Calu3 (cell line): ENCODE measurements at places on chromosomes 3 and 15. TPM values are rescaled to one million over a fixed set of nuclear protein-coding genes. Genes with fewer than 3 reads are reported as not detected.

GRCh38 chr15:78982736-78983135, 37.9 kb upstream of the CTSH start:
- no peak for DNase-seq

GRCh38 chr15:41585127-41586047, 26.4 kb downstream of the TYRO3 start:
- peak; percentile 24 for DNase-seq

DNA sequence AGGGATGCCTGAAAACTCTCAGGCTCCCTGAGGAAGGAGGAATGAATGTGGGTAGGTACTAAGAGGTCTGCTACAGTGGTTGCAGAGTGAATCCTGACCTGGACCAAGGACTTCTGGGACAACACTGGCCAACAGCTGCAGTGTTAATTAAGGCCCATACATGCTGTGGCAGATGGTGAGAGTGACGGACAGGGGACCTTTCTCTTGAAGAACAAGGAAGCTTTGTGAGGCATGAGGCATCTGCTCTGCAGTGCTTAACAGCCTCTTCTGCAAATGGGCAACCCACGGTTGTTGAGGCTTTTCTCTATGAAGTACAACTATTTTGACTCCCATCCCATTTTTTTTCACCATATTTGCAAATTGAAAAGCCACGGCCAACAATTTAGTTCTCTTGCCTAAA, 26.6 kb upstream of the ACAN start:
- no peak for DNase-seq

GRCh38 chr15:87619161-87619960, 637.2 kb downstream of the NTRK3 start:
- no peak for DNase-seq

GRCh38 chr15:74432968-74433591, 678 bp downstream of the SEMA7A start:
- no peak for DNase-seq

REC114 gene
- total RNA-seq, result not detected in 2 replicates

DNA sequence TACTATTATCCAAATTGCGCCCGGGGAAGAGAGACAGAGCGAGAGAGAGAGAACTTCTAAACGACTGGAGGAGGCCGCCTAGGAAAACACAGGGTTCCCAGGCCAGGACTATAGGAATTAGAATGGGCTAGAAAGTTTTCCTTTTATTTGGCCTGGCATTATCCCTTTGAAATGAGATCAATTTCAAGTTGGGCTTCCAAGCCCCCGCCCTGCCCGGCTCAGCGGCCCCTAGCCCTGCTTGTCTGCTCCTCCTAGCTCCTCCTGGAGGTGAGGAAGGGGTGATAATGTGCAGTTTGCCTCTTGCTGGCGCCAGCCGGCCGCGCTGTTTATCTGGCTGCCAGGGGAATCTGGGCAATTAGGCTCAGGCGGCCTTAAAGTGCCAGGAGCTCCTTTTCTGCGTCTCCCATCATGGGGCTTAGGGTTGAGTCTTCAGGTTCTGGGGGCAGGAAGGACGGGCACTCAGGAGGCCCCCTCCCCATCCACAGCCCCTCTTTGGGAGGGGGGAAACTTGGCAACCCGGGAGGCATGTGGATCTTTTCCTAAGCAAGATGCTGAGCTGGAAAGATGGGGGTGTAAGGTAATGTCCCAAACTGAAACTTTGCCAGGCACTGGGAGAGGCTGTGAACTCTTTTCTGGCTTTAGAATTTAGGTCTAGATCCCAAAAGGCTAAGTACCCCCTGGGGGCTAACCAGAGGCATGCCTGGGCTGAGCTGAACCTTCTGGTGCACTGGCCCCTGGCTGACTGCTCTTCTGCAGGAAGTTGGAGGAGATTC, 5.5 kb downstream of the SMAD6 start:
- peak; percentile 60 for DNase-seq

NDN gene
- not detected in 2 replicates for total RNA-seq

EFCAB12 gene
- 0.42 and 0.54 TPM in 2 replicates for total RNA-seq

GRCh38 chr3:46878781-46879436, 1.4 kb downstream of the PTH1R start:
- DNase-seq, result peak; percentile 60

GRCh38 chr3:45906681-45907407, 20.5 kb downstream of the CCR9 start:
- DNase-seq, result no peak

GRCh38 chr15:99396375-99396774, 145.1 kb downstream of the LRRC28 start:
- DNase-seq, result no peak

DNA sequence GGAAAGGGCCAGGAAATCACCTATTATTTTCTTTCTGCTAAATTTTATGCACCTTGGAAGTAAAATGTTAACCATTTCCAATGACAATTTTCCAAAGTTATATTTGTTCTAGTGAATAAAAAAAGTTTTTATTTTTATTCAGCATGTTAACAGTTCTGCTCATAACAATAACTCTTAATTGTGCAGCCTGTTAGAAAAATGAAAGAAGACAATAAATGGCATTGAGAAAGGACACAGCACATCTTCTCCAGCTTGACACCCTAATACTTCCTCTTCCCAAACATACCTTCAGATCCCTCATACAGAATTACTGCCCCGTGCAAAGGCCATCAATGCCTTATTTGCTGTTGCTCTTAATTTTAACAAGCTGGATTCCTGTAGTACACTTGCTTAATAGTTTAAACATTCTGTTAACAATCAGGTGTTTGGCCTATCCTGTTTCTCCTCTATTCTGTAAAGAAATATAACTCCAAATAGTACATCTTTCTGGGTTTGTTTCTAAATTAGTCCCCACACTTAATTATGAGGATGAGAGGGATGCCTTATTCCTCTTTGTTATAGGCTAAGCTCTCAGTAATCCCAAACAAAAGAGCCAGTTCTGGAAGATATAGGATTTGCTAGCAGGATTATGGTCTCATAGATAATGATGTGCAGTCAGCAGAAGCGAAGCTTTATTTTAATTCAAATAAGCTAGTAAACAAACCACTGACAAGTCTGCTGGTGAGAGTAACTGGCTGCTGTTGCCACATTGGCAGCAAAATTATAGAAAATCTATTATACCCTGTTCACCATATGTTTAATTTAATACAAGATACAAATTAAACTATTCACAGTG, 19.2 kb upstream of the SOX2 start:
- no peak for DNase-seq

PARP14 gene
- total RNA-seq, result 95.5 and 168 TPM in 2 replicates

DNA sequence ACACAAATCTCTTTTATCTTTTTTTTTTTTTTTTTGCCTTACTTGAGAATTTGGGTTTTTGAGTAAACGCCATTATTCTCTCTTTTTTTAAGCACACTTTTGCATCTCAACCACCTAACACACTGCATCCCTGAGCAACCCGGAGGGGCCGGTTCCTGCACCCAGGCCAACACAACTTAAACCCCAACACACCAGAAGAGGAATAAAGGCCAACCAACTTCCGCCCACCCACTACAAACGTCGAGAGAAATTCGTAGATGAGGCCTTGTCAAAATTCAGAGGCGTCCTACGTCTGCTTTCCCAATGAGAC, 389 bp upstream of the CCNB2 start:
- DNase-seq, result no peak

- DNase-seq, result no peak
These were observed 45.2 kb downstream of the CDCP1 start for GRCh38 chr3:45100981-45101407.

ZNF80 gene
- total RNA-seq, result not detected in 2 replicates

ZPLD1 gene
- 0.64 and 1.2 TPM in 2 replicates for total RNA-seq

DNA sequence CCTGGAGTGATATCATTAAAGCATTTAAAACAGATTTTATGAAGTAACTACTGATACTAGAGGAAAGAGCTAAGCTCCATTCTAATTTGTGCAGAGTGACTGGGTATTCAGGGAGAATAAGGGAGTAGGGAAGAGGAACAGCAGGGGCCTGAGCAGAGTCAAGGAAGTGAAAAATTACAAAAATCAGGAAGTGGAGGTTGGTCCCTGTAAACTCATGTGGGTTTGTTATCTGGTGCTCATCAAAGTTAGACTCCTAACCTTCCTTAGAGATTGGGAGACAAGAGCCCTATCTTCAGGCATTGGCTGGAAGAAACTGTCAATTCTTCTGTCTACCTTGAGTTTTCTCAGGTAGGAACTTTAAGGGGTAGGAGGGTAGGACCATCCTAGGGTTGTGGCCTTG, 82.5 kb downstream of the NEK11 start:
- DNase-seq, result no peak

DNA sequence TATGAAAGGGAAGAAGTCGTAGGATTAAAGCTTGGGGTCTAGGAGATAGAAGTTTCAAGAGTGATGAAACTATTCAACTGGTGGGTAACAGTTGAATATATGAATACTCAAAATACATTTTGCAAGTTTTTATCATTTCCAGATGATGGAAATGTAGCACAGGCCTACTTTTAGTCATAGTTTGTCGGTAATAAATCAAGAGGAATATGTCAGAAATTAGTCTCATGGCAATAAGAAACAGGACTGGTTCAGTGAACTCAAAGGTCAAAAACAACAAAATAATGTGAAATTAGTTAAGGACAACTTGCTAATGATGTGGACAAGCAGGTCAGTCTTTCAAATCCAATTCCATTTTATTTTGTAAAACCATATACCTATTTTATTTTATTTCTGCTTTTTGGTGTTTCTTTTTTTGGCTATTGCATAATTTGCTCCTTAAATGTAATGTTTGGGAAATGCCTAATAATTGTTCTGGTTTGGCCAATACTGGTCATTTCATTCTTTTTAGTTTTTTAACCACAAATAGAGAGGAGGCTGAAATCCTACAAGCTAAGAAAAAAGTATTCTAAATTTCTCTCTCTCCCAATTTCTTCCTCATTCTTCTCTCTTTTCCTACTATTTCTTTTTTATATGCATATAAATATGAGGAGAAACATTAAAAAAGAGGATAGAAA, 195.2 kb upstream of the ARHGEF26 start:
- no peak for DNase-seq

HCLS1 gene
- 1.2 and 2.5 TPM in 2 replicates for total RNA-seq

DNA sequence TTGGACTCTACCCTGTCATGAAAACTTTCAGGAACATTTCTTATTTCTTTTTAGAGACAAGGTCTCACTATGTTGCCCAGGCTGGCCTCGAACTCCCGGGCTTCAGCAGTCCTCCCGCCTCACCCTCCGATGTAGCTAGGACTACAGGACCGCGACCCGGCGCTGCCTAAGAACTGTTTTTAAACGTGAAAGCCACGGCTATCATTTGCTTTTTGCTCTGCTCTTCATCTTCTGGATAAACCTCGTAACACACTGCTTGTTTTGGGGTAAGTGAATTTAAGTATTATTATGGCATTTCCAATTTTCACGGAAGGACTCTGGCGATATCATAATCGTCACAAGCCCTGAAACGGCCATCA, 14.3 kb upstream of the CCNL1 start:
- DNase-seq, result peak; percentile 40

LRRIQ4 gene
- 0.27 TPM in 1 of 2 replicates, not detected in the other for total RNA-seq

DNA sequence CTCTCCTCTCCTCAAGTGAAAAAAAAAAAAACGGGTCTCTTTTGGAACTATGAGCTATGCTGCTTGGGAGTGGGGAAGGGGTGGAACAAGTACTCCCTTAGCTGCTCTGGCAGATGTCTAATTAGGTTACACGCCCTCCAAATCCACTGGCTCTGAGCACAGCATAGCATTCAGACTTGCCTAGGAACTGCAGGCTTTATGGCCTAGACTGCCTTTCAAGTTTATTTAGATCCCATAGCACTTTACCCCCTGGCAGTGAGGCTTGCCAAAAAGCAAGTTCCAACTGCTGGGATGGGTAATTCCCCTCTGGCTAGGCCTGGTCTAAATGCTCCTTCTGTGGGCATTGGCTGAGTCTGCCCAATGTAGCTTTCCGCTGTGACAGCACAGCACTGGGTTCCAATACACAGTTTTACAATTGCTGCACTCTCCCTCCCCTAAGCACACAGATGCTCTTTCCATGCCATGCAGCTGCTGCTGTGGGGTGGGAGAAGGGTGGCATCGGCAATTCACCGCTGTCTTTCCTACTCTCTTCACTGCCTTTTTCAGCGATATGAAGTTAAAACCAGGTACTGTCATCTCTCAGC, 152.8 kb downstream of the KCNAB1 start:
- DNase-seq, result no peak

GRCh38 chr15:51093488-51093838, 1.2 kb downstream of the TNFAIP8L3 start:
- DNase-seq, result no peak

DNA sequence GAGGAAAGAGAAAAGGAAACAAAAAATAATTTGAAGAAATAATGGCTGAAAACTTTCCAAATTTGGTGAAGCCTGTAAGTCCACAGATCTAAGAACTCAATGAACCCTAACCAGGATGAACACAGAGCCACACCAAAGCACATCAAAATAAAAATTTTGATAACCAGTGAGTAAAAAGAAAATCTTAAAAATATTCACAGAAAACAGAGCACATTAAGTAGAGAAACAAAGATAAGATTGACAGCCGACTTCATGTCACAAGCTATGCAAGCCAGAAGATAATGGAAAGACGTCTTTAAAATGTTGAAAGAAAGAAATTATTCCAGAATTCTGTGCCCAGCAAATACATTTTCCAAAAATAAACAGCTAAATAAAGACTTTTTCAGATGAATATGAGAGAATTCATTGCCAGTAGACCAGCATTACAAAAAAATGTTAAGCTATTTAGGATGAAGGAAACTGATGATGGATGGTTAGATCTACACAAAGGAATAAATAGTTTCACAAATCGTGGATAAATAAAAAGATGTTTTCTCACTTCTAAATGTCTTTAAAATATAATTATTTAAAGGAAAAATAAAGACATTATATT, 140.2 kb upstream of the SKOR1 start:
- no peak for DNase-seq

DNA sequence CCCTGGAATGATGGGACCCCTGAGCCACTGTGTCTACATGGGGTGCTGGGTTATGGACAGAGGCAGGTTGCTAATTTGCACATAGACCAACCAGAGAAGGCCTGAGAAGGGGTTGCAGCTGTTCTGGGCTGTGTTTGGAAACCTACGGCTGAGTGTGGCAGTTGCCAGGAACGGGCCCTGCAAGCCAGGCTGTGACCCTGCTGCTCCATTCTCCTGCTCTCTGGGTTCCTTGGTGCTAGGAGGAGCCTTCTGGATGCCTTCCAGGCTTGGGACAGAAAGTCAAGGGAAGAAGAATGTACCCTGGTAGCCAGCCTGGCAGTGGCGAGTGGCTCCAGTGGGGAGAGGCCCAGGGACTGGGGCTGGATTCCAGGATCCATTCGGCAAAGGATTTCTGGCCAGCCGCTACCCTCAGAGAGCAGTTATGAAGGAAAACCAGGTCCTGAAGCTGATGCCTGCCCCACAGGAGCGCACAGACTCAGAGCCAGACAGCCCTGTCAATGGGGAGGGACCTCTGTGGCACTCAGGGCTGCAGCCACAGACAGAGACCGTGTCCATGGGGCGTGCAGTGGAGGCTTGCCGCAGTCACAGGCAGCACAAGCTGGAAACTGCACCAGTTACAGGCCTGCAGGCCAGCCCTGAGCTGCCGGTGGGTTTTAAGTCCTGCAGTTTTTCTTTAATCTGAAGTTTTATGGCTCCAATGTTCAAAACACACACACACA, 55.1 kb upstream of the ACAD9 start:
- DNase-seq, result no peak

OIP5 gene
- 8.0 and 8.5 TPM in 2 replicates for total RNA-seq
